ENCODE measurements at places on chromosomes 5 and 9. TPM values are rescaled to one million over a fixed set of nuclear protein-coding genes. Genes with fewer than 3 reads are reported as not detected.

The RAI14 gene
- polyA plus RNA-seq = 10.3 TPM

The SPINK1 gene
- polyA plus RNA-seq = 179 TPM

DNA sequence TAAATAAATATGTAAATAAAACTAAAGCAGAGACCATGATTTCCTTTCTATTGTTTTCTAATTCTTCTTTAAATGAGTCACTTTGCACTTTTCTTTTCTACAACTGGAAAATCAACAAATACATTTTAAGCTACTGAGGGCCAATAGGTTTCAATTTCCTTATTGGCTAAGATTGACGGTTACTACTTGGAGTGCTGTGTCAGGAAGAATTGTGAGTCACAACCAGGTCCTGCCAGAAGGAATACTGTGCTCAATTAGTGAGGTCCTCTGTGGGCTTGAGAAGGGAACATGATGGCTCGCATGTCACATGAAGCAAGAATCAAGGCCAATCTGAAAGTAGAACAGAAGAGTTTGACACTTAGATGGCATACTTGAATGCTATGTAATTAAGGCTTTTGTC, 110.8 kb downstream of the HMHB1 start:
- no peak for DNase-seq

The BARX1 gene
- not detected for polyA plus RNA-seq

DNA sequence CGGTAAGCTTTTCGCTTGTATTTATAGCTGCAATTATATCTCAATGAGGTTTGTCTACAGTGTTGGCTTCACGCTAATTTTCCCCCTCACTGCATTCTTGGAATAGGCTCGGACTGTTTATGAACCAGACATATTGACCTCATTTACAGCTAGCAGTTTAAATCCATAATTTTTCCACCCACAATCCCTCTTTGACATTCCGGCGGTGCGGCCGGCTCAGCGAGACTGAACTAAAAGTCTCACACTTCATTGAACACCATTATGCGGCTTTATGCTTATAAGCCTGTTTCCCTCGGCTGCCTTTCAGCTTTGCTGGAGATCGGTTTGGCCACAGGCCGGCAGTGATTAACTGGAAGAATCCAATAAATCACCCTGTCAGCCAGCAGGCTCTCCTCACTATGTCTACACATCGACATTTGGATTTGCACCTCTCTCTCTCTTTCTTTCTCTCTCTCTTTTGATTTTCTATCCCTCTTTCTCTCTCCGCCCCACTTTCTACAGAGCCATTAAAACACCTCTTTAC, 315.0 kb upstream of the TLE4 start:
- no peak for DNase-seq

- no peak for DNase-seq
Observed at GRCh38 chr5:132662925-132663770, 5.2 kb downstream of the IL13 start.

GRCh38 chr9:33867747-33868439, 50.9 kb downstream of the UBE2R2 start:
- no peak for DNase-seq

- DNase-seq = no peak
Observed at GRCh38 chr5:149419532-149419858, 40.4 kb upstream of the IL17B start.

- no peak for DNase-seq
Observed at GRCh38 chr5:179126506-179126991, 66.4 kb downstream of the ZNF354C start.

The IPO11 gene
- polyA plus RNA-seq = 4.7 TPM

- DNase-seq = peak; percentile 30
Observed at GRCh38 chr5:179413086-179413690, 67.9 kb upstream of the ADAMTS2 start.

The SEMA5A gene
- 1.1 TPM for polyA plus RNA-seq

DNA sequence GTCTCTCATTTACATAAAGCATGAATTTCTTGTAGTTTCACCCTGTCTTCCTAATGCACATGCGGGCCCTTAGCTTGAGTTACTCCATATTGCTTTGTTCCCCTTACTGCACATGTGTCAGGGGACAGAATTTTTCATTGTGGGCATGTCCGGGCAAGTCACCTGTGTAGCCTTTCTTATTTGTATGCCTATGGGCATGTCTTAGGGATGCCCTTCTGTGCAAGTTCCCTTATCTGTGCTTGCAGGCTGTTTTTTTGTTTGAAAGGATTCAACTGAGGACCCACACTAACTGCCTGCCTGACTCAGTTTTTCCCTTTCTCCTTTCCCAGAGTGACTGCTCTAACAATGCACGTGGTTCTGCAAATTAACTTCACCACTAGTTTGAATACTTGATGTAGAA, 161.7 kb downstream of the YTHDC2 start:
- DNase-seq = no peak

GRCh38 chr9:92392690-92393089, 11.7 kb downstream of the OGN start:
- DNase-seq = no peak

The GRAMD2B gene
- 6.5 TPM for polyA plus RNA-seq

The SLC1A1 gene
- 42.2 TPM for polyA plus RNA-seq

GRCh38 chr9:96460470-96460869, 10.5 kb downstream of the HABP4 start:
- no peak for DNase-seq

The FYB1 gene
- 2.3 TPM for polyA plus RNA-seq

- no peak for DNase-seq
Observed at GRCh38 chr5:90504743-90505142, 24.6 kb downstream of the LYSMD3 start.

GRCh38 chr5:55172937-55173686, at the start of gene CDC20B:
TSS of gene CDC20B (minus strand) at chr5:55173177. CDS start at chr5:55173000, 177 bp downstream.
- peak; percentile 76 for DNase-seq

The SURF1 gene
- 106 TPM for polyA plus RNA-seq

The ZNF883 gene
- 0.13 TPM for polyA plus RNA-seq

The SLC25A2 gene
- polyA plus RNA-seq = not detected

The HSPB3 gene
- polyA plus RNA-seq = not detected

DNA sequence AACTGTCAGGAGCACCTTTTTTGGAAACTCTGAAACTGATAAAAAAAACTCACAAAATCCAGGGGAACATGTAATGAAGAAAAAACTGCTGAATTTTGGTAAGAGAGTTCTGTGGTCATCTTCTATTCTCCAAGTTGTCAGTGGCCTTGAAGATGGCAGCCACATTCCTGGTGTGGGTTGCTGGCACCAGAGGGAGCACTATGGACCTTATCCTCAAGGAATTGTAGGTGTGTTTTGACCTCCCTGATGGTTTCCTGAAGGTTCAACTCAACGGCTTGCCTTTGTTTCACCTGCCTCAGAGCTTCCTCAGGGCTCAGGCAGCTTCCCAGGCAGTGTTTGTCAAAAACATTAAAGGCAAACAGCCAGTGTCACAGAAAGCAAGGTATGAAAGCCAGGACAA, 2.2 kb upstream of the SLC38A9 start:
- no peak for DNase-seq

All from liver (tissue), 10 donors.